Hematopoietic multipotent progenitor cell treated with erythropoietin and hydrocortisone succinate and interleukin-3 and kit ligand, for 17 days (in vitro differentiated cells): ENCODE measurements at places on chromosomes 5 and 9.

DNA sequence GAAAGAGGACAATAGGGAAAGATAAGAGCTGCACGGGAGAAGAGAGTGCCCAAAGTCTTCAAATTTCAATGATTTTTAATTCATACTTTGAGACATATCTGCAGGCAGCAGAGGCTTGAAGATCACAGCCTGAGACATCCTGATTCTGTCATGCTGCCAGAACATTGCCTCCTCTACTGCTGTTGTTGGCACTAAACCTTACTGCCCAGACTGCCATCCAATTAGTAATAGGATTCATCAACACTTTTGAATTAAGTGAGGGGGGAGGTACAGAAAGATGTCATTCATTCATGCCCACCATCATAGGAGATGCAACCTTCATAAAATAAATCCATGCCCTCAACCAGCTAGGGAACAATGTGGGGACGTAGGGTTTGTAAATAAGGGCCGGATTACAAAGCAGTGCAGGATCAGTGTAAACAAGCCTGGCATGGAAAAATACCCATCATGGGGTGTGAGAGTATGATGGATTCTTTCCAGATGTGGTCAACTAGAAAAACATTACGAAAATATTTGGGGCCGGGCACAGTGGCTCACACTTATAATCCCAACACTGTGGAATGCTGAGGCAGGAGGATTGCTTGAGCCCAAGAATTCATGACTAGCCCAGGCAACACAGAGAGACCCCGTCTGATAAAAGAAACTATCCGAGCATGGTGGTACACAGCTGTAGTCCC lies 122.1 kb upstream of the DAPK1 start:
- DNase-seq: no peak

- DNase-seq: no peak
Observed at GRCh38 chr9:87180361-87180760, 233.1 kb upstream of the GAS1 start.

GRCh38 chr5:126591549-126591948 lies 3.5 kb downstream of the ALDH7A1 start:
- no peak for DNase-seq

- no peak for DNase-seq
Observed at GRCh38 chr9:35743452-35743851, 5.6 kb downstream of the GBA2 start.

GRCh38 chr5:96933764-96934707 lies 1.8 kb upstream of the LNPEP start:
- DNase-seq: no peak
